SW 1271 (cell line): ENCODE measurements at places on chromosomes 7 and 10.
A peak's percentile ranks its signal among the peaks of the same experiment; 100 is the strongest.

DNA sequence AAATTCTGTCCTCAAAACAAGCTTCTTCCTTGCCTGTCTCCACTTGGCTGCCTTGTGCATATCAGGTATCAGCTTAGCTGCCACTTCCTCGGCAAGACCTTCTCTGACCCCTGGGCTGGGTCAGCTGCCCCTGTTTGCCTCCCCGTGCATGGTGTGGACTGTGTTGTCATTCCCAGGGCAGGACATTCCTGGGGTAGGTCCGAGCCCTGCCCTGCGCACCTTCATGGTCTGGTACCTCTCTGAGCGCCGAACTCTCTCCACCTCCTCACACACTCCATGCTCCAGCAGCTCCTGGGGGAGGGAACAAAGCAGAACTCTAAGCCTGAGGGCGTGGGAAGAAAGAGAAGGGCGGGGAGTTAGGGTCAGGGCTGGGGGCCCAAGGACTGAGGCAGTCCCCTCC is 3.8 kb downstream of the POLM start:
- no peak for DNase-seq

DNA sequence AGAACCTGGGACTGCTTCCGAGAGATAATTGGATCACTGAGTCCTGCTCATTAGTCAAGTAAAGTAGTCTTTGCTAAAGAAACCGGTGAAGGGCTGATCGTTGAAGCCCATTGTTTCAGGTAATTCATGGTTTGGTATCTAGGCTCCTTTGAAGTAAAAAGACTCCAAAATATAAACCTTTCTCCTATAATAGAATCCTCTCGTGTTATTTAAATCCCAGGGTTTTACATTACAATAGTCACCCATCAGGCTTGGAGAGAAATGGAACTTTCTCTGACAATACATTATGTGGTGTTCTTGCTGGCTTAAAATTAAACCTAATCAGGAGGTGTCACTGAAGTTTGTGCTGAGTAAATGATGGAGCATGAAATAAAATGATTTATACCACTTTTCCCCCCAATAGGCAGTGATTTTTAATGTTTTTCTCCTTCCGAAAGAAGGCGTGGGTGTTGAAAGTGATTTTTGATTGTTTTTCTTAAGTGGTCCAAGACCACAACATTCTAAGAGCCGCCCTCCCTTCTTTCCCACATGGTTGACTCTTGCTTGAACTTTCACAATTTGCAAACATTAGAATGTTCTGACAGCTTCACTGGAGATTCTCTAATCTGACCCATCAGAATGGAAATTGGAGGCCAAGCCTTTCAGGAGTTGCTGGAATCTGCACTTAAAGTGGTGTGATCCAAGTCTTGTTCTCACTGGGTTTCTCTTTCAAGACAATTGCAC is 44.2 kb downstream of the LRMDA start:
- no peak for DNase-seq

GRCh38 chr10:74824184-74824899 is 2.1 kb upstream of the KAT6B start:
- DNase-seq, result no peak

DNA sequence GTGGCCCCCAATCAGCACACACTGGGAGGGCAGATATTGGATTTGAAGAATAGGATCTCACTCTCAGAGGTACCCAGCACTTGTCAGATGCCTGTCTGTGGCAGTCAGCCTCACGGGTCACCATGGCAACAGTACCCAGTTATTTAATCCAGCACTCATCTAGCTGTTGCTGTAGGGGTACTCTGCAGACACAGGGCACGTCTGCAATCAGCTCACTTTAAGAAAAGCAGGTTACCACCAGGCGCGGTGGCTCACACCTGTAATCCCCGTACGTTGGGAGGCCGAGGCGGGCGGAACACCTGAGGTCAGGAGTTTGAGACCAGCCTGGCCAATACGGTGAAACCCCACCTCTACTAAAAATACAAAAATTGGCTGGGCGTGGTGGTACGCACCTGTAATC is 11.9 kb downstream of the SFXN4 start:
- no peak for DNase-seq

DNA sequence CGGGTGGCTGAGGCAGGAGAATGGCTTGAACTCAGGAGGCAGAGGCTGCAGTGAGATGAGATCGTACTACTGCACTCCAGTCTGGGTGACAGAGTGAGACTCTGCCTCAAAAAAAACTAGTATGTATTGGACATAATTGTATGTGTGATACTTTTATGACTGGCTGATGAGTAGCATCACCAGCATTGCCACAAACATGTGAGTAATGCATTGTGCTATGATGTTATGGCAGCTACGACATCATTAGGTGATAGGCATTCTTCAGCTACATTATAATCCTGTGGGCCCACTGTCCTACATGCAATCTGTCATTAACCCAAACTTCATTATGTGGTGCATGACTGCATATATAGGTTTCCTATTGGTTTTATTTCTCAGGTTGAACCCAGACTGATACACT is 352.4 kb downstream of the GALNT17 start:
- DNase-seq, result no peak

- DNase-seq, result no peak
Observed at GRCh38 chr7:27098578-27099451, 3.0 kb upstream of the HOXA1 start.

- DNase-seq, result no peak
Observed at GRCh38 chr7:2065528-2065927, 167.2 kb downstream of the MAD1L1 start.

- no peak for DNase-seq
Observed at GRCh38 chr7:66182920-66183319, 22.2 kb upstream of the TPST1 start.

- DNase-seq, result no peak
Observed at GRCh38 chr10:16756561-16757221, 60.5 kb downstream of the RSU1 start.

- DNase-seq, result no peak
Observed at GRCh38 chr7:7696458-7697119, 21.8 kb downstream of the RPA3 start.

GRCh38 chr10:43124574-43125273 is 13.5 kb upstream of the CSGALNACT2 start:
- no peak for DNase-seq

- no peak for DNase-seq
Observed at GRCh38 chr10:8041992-8042720, 12.3 kb upstream of the GATA3 start.

GRCh38 chr10:34109495-34109894 is 705.6 kb downstream of the PARD3 start:
- no peak for DNase-seq

GRCh38 chr7:150365673-150366398 is 2.8 kb upstream of the REPIN1 start:
- DNase-seq, result no peak

DNA sequence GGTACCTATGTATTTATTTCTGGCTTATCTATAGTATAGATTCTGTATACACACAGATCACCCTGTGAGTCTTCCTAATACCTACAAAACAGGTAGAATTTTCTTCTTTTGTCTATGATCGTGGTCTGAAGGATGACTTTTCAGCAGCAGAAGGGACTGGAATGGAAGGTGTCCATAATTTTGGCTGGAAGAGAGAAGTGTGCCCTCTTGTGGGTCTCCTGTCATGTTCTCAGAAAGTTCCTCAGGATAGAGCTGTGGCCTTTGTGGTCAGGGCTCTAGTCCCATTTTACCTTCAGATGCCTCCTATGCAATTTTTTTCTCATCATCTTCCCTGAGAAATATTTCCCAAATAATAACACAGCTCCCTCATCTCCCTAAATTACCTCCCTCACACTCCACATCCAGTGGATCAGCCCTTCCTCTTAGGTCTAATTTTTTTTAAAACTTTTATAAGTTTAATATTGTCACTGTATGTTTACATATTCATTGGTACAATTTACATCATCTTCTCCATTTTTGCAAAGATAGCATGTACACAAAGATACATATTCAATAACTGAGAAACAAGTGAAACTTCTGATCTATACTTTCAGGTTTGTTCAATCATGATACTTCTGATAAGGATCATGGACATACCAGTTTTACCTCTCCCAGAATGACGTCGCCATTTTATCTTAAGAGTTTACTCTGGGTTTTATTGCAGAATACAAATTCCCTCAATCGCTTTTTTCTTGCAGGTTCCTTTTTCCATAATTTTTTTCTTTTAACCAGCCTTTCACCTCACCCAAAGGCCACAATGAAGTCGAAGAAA is 112.7 kb downstream of the REEP3 start:
- no peak for DNase-seq

DNA sequence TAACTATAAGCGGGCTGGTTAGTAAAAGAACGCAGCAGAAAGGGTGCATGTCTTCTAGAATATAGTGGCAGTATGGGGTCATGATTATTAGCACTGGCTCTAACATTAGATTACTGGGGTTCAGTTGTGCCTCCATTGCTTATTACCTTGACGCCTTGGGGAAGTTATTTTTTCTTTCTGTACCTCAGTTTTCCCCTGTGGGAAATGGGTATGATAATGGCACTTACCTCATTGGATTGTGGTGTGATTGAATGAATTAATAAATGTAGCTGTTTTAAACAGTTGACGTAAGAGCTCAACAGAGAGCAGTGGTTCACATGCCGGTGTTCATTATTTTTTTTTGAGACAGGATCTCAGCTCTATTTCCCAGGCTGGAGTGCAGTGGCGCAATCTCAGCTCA is 116.5 kb downstream of the LRRC4 start:
- no peak for DNase-seq

- no peak for DNase-seq
Observed at GRCh38 chr10:31000071-31000782, 31.4 kb downstream of the ZNF438 start.

GRCh38 chr7:16867328-16867727 is 14.5 kb downstream of the AGR3 start:
- DNase-seq, result no peak

GRCh38 chr7:91416155-91416865 is 152.1 kb downstream of the FZD1 start:
- DNase-seq, result no peak

GRCh38 chr7:318476-318875 is 28.5 kb downstream of the FOXL3 start:
- no peak for DNase-seq

DNA sequence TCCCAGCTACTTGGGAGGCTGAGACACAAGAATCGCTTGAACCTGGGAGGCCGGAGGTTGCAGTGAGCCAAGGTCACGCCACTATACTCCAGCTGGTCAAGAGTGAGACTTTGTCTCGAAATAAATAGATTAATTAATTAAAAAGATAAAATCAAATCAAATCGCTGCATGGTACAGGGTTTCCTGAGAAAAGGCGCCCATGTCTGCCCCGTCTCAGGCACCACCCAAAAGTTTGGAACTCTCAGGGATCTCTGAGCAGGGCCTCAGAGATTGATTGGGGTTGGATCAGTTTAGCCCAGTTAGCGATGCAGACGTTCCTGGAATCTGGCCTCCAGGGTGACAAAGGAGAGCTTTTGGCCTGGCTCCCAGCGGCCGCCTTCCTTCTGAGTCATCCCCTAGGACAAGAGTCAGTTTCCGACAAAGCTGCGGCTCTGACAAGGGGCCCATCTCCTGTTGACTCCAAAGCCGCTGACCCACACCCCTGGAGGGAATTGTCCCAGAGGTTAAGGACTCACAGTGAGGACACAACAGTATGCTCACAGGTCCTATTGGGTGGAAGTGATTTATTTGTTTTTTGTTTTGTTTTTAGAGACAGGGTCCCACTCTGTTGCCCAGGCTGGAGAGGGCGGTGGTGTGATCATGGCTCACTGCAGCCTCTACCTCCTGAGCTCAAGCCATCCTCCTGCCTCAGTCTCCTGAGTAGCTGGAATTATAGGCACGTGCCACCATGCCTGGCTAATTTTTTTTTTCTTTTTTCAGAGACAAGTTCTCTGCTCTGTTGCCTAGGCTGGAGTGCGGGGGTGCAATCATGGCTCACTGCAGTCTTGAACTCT is 6.8 kb downstream of the ORAI2 start:
- DNase-seq, result peak; percentile 86

DNA sequence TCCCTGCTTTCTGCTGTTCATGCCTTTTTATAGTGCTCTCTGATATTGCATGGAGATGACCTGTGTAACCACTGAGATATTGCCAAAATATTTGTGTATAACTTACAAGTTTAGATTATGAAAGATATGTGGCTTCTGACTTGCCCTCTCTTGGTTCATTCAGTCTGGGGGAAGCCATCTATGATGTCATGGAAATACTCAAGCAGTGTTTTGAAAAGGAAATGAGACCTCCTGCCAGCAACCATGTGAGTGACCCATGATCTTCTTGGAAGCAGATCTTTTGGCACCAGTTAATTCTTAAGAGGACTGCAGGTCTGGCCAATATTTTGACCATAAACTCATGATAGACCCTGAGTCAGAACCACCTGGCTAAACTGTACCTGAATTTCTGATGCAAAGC is 183.0 kb downstream of the THSD7A start:
- DNase-seq, result no peak

DNA sequence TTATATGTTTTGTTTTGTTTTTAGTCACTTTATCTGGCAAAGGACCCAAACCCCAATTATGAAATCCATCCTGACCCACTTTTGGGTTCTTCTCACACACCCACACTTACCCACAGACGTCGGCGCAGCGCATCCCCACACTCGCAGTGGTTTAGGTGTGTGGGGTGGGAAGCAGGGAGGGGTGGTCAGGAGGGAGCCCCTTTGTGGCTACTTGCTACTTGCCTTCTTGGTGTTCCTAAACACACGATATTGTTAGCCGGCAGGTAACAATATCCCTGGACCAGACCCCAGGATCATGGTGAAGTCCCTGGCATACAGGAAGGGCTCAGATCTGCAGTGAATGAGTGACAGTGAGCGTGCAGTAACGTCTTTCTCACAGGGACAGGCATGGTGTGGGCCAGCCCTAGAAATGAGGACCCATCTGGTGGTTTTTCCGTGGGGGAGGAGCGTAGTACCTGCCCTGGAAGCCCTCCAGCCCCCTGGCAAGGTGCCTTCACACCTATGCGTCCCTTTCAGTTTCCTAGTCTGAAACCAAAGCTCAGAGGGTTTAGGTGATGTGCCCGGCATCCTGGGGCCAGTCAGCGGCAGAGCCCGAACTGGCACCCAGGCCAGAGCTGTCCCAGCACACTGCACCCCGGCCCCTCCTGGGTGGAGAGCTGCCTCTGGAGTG is 4.4 kb downstream of the SPOCK2 start:
- no peak for DNase-seq

DNA sequence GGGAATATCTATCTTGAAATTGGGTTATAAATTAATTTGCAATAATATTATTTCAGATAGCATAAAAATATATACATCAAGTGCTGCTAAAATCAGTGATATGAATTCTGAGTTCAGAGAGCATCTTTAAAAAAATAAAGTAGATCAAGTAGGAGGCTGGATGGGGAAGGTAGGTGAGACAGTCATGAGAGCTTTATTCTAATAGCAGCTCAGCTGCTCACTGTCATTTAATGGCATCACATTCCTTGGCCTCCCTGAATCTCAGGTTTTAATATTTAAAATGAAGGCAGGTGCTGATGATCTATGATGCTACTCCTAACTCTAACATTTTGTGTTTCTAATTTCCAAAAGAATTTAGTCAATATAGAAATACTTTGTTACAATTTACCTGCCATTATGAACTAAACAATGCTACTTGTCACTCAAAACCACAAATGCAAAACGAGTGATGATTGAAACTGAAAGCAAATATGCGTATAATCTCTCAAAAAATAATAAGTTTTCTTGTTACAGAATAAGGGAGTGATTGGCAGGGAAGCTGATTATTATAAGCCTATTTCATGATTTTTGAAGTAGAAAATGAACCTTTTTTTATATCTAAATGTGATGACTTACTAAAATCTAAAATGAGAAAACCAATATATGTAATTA is 147.6 kb upstream of the CSTF2T start:
- no peak for DNase-seq

- no peak for DNase-seq
Observed at GRCh38 chr10:33660329-33660728, 325.9 kb upstream of the NRP1 start.
